ENCODE measurements at places on chromosomes 6 and 20.
A peak's percentile ranks its signal among the peaks of the same experiment; 100 is the strongest.

DNA sequence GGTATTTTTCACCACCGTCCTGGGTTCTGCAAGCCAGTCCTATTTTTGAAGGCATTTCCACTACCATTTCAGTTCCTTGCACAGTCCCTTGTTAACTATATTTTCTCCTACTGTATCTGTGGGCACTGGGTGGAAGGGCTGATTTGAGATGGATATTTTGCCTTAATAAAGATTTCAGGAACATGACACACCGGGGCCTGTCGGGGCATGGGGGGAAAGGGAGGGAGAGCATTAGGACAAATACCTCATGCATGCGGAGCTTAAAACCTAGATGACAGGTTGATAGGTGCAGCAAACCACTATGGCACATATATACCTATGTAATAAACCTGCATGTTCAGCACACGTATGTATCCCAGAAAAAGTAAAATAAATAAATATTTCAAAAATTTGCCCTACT is 22.4 kb downstream of the STK38 start:
- no peak for DNase-seq

GRCh38 chr6:100378576-100378975 is 86.1 kb downstream of the SIM1 start:
- DNase-seq = no peak

DNA sequence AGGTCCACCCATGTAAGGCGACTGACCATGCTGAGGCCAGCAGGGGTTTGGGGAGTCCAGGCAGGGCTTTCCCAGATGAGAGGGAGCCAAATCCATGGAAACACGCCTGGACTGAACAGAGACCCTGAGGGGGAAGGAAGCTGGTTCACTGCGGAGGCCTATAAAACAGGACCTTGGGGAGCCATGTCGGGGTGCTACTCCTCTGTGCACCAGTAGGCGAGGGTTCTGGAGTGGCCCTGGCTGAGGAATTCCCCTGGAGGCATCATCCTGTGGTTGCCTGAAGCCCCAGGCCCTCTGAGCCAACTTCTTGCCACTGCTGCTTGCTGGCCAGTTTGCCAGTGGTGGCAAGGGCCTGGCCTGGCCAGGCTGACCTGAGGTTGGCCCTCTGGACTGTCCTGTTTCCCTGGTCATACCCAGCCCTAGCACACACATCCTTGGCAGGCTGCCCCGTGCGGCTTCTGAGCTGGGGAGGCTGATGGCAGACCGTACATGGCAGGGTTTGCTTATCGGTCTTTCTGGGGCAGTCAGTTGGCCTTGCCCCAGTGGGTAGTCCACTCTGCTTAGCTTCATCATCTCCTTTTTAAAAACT is 2.2 kb upstream of the LRRN4 start:
- no peak for DNase-seq

DNA sequence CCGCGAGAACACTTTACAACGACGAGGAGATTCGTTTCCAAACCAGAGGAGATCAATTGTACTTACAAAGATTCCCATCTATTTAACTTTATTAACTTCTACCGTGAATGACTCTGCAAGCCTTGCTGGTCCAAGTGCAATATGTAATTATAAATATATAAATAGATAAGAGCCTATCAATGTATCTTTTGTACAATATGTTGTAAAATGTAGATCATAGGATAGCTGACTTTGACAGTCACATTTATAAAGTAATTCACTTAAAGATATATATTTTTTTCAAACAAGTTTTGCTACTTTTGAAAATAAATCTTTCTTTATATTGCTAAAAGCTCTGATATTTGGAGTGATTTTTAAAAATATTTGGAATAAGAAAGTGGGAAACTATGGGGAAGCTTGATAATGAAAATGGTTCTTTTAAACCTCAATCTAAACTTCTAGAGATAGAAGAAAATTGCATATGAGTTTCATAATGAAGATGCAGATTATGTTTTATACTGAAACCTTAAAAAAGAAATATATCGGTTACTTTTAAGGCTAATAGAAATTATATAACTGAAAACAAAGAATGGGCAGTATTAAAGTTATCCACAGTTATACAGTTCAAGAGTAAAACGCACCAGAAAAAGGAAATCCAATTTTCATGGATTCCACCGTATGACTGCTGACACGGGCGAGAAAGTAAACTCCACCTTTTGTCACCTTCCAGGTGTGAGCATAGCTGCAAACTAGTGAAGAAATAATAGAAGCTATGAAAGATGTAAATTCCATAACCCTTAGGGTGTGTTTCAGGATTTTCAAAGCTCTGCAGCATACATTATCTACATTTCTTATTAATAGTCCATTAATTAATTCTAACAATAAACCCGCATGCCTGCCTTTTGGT is 3.3 kb downstream of the TCF21 start:
- no peak for DNase-seq

GRCh38 chr6:150377211-150377781 is 8.5 kb downstream of the IYD start:
- peak; percentile 15 for DNase-seq

- no peak for DNase-seq
Observed at GRCh38 chr6:16092990-16093389, 35.9 kb upstream of the MYLIP start.

GRCh38 chr20:4350096-4350495 is 334.7 kb upstream of the RNF24 start:
- no peak for DNase-seq

DNA sequence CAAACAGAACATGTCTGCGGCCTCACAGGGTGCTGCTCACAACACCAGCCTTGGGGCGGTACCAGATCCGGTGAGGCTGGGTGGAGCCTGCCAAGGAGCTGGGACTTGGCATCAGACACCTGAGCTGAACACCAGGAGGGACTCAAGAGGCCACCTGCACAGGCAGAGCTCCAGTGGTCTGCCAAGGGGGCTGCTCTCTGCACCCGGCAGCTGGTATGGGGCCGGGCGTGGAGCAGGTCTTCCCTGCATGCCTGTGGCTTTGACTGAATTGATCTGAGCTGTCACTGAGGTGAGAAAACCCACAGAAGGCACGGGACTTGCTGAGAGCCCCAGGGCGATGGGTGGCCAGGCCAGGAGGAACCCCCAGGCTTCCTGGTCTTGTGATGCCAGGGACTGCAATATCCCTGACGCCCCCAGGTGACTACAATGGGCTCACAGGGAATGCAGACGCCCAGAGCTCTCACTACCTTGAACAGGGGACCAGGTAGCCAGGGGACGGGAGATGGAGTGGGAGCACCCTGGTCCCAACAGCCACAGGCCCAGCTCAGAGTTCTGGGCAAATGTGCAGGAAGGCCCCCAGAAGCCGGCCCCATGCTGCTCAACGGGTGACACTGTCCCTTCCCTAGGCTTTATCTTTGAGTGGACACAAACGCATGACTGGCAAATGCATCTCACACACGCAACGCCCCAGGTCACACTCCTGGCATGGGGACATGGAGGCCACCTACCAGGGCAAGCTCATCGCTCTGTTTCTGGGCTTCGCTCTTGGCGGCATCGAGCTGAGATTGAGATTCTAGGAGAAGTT is 48.2 kb downstream of the DSTN start:
- DNase-seq = no peak

GRCh38 chr6:145548933-145549648 is 186.2 kb downstream of the EPM2A start:
- no peak for DNase-seq

- no peak for DNase-seq
Observed at GRCh38 chr20:36317675-36318074, 11.5 kb downstream of the DLGAP4 start.

Measured in midbrain (tissue), 1 donor.